CMK (cell line): ENCODE measurements at places on chromosomes 7 and 10.
A peak's percentile ranks its signal among the peaks of the same experiment; 100 is the strongest.

DNA sequence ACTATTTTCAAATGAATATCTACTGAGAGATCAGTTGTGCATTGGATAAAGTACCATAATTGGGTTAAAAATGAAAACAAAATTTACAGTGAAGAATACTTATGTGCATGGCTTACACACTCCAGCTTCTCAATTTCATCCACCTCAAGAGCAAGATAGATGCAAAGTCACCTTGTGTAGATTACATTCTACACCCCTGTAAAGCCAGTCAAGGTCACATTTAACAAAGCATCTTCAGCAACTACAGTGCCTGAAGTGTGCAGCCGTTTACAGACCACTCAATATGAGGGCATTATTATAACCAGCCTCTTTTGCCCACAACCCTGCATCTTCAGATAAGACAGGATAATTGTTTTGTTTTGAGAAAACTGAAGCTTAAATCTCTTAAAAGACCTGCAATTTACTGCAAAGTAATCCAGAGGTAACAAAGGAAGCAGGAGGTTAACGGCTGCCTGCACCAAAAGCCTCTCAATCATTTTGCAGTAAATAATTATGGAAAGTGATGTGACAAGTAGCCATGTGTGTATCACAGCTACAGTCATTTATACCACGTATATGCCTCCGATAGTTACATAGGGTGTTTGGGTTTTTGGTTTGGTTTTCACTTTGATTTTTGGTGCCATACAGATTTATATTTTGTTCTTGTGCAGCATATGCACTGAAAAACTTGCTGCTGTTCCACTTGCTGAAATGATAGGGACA, 4.9 kb downstream of the PURB start:
- DNase-seq, result no peak

GRCh38 chr10:49001870-49002672, 62.4 kb upstream of the LRRC18 start:
- no peak for DNase-seq

DNA sequence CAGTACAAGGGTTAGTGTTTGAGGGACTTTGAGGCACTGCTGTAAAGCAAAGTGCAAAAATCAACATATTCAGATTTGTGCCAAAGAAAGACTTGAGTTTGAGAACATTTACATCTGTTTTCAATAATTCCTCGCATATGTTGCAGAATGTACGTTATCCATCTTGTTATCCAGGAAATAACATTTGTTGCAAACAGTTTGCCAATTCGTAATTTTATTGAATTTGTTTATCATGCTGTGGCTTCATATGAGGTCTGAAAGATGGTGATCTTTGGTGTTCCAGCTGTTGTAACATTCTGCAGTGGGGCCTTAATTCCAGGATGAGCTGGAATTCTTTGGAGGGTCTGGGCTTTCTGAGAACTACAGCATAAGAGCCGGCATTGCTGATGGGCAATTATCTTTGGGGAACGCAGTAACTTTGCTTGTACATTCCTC, 396.2 kb downstream of the LRMDA start:
- no peak for DNase-seq

- DNase-seq, result peak; percentile 61
Measured at GRCh38 chr10:69092959-69093850, 5.3 kb downstream of the SRGN start.

- no peak for DNase-seq
Measured at GRCh38 chr10:6411436-6411835, 168.6 kb downstream of the PRKCQ start.

DNA sequence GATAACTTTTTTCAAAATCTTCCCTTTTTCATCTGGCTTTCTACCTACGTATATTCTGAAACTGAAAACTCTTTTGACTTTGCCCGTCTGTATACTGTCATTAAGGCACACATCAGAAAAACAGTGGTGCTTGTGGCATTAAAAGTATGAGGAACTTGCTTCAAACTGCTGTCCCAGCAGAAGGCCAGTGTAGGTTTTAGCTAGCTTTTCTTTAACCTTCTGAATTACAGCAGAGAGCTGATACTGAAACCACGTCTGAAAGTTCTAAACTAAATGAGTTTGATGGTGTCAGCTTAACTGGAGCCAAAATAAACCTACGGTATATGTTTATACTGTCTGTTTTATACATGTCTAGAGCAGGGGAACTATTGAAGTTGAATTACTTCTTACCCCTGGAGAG, 283.4 kb downstream of the TFEC start:
- DNase-seq, result no peak

GRCh38 chr10:8700689-8701088, 646.2 kb downstream of the GATA3 start:
- no peak for DNase-seq

GRCh38 chr7:113175525-113176104, 57.3 kb upstream of the SMIM30 start:
- no peak for DNase-seq

DNA sequence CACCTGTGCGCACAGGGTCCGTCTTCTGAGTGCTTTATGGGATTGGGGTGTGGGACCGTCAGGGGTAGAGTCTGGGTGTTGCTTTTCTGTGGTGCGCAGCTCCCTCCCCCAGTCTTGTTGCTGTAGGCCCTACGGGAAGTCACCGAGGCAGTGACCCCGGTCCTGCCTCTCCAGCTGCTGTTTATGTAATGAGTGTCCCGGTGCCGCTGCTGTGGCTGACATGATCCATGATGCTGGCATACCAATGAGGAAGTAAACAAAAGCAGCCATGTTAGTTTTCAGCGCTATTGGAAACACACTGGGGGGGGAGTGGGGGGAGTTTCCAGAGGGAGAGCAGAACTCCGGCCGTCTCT, 1.1 kb downstream of the TRIM8 start:
- no peak for DNase-seq

DNA sequence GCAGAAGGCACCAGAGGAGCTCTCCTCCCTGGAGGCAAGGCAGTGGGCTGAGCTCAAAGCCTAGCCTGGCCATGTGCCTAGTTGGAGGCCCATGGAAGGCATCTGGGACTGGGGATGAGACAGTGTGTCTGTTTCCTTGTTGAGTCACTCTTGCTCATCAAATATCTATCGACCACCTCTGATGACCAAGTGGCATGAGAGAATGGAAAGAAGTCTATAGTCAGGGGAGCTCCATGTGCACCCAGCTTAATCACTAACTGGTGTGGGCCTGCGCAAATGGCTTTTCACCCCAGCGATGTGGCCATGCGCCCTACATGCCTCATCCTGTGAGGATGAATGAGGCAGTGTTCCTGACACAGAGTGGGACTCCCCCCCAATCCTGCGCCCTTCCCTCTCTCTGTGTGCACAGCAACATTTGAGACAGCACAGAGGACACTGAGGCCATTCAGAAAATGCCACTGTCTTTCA, 229.9 kb downstream of the RPS24 start:
- DNase-seq, result no peak

- DNase-seq, result no peak
Measured at GRCh38 chr10:103548006-103548405, 54.5 kb downstream of the NEURL1 start.

- DNase-seq, result no peak
Measured at GRCh38 chr10:34737772-34738169, 77.3 kb downstream of the PARD3 start.

DNA sequence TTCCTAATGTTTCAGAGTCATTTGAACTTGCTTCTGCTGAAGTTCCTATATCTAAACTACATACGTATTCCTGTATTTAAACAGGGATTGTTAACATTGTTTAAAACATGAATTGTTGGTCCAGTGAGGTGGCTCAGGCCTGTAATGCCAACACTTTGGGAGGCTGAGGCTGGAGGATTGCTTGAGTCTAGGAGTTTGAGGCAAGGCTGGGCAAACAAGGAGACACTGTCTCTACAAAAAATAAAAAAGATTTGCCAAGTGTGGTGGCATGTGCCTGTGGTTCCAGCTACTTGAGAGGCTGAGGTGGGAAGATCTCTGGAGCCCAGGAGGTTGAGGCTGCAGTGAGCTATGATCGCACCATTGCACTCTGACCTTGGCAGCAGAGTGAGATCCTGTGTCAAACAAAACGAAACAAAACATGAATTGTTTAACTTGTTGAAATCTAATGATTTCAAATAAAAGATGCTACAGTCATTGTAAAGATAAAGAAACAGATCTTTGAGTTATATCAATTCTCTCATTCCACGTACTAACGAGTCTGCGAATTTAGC, 809.4 kb downstream of the TYW1 start:
- no peak for DNase-seq

DNA sequence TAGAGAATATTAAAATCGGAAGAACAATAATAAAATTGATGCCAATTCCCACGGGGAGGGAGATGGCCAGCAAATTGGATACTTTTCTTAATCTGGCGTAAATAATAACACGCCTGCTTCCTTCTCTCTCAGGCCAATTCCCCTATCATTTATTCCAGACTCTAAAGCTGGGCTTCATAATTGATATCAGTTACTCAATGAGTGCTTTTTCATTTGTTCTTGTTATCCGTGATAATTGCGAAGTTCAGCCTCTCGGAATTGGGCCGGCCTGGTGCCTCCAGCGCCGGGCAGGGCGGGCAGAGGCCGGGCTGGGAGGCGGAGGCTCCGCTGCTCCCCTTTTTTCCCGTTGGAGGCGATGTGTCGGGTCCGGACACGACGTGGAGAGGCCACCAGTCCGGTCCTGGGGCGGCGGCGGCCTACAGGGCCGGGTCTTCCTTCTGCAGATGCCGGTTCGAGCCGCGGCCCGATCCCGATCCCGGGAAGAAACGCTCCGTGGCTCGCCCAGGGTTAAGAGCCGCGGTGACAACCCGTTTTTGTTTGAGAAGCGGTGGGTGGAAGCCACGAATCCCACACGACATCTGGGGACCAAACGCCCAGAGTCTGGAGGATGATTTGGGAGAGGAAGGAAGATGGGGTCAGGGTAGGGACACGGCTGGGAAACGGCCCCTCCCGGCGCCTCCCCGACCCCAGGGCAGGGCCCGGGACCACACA, 13.6 kb downstream of the UNCX start:
- no peak for DNase-seq

- DNase-seq, result no peak
Measured at GRCh38 chr7:4297165-4297917, 384.8 kb upstream of the FOXK1 start.

DNA sequence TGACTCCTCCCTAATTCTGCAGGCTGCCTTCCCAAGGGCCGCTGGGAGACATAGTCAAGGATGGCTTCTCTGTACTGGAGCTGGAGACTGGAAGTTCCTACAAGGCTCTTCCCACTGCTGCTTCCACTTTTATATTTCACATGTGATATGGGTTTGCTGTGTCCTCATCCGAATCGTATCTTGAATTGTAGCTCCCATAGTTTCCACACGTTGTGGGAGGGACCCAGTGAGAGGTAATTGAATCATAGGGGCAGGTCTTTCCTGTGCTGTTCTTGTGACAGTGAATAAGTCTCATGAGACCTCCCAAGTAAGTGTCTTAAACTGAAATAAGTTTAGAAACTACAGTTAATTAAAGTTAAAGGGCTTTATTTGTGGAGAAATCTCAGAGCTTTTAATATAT, 47.0 kb upstream of the BICC1 start:
- DNase-seq, result no peak

DNA sequence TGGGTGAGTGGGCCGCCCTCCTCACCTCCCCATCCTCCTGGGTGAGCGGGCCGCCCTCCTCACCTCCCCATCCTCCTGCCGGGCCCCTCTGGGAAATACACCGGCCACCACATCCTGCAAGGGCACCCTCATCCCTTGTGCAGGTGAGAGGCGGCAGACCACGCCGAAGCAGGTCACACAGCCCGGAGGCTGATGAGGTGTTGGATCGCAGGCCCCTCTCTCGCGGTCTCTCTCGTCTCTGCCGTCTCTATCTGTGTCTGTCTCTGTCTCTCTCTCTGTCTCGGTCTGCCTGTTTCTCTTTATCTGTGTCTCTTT, 30.8 kb upstream of the FOXL3 start:
- no peak for DNase-seq

- DNase-seq, result no peak
Measured at GRCh38 chr7:44161371-44161770, 20.2 kb upstream of the MYL7 start.

GRCh38 chr7:157432957-157433576, 96.3 kb downstream of the DNAJB6 start:
- DNase-seq, result no peak

GRCh38 chr10:68156373-68157185, 47.3 kb downstream of the MYPN start:
- peak; percentile 7 for DNase-seq

DNA sequence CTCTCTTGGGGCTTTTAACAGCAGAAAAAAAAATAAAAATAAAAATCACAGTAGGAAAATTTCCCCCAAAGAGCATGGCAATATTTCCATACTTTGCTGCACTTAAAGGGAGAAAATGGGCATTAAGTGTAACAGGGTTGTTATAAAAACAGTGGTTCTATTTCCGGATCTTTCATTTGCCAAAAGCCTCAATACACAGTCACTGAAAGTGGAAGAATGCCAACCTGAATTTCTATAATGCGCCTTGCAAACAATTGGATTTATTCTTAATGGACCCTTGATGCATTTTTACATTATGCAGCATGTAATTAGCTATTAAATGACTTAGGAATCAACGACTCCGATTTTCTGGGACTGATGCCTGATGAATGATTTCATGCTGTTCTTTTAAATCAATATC, 127.6 kb upstream of the NANOS1 start:
- no peak for DNase-seq

DNA sequence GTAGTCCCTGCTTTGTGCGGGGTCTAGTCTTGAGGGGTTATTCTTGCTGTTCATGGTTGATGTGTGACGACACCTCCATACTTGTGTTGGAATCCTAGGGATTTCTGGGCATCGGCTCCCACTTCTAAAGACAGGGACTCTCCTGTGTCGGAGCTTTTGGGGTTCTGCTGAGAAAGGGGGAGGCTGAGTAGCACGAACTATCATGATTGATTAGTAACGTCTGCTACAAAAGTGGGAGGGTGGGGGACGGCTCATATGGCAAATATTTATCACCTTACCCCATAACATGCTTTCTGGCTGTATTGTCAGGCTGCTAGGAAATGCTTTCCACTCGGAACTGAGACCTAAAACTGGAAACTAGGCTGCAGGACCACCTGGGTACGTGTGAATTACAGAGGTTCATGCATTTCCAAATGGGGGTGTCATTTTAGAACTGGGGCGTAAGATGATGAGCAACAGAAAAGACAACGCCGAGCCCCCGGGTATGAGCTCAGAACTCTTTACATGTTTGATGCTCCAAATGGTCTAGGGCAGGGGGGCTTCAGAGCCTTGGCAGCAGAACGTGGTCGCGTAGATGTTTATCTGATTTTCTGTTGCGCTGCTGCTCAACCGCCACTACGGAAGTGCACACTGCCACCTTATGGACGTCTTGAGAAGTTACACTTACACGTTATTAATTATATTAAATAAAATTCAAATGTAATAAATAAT, 15.1 kb upstream of the NME8 start:
- peak; percentile 18 for DNase-seq
